ENCODE measurements at places on chromosomes 1 and 21. TPM values are rescaled to one million over a fixed set of nuclear protein-coding genes. Genes with fewer than 3 reads are reported as not detected.

DNA sequence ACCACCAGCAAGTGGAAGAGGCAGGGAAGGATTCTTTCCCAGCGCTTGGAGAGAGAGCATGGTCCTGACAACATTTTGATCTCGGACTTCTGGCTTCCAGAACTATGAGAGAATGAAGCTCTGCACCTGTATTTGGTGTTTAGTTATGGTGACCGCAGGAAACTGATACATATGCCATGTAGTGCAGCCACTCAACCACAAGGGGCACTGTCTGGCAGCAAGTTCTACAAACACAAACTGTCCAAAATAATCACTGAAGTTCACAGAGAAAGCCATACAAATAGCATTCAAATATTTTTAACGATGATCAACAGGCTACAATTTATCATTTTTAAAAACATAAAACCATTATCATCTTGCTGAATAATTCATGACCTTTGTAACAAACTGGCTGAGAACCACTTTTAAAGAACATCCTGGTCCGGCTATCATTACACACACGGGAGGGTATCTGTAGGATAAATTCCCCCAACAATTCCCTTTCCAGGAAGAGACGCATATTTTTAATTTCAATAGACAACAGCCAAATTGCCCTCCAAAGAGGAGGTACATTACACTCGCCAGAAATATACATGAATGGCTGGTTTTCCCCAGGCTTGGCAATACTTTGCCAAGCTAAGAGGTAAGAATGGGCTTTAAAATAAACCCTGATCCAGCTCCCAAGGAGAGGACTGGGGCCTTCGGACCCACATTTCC lies 9.2 kb upstream of the CBR3 start:
- peak; percentile 50 for DNase-seq

DNA sequence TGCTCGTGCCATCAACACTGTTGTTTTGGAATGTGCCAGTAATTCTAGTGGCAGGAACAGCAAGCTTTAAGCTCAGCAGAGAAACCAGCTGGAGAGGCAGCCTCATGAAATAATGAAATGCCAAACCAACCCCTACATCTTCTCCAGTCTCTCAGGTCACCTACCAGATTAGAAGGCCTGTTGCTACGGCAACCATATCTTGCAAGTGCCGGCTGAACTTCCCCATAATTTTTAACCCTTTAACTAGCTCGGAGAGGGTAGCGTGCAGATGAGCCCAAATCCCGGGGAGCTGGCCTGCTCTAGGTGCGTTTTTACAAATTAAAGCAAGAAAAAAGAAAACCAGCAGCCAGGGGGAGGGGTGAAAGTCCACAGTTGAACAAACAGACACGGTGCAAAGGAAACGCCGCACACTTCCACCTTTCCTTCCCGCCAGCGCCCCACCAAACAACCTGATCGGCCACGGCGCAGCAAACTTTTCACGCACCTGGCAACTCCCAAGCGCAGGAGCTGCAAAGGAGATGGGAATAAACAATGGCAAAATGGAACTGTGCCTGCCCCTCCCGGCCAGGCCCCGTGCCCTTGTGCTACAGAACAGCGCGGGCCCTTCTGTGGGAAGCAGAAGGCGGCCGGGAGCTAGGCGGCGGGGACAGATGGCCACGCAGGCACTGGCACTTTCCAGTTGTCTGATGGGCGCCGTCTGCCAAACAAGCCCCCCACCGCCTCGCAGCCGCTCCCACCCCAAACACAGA lies 50.1 kb downstream of the SSBP3 start:
- DNase-seq: no peak

- DNase-seq: no peak
Observed at GRCh38 chr1:43107664-43108063, 64.4 kb downstream of the EBNA1BP2 start.

- no peak for DNase-seq
Observed at GRCh38 chr1:1664941-1665814, 6.4 kb upstream of the CDK11B start.

- no peak for DNase-seq
Observed at GRCh38 chr1:12453400-12454343, 164.3 kb downstream of the DHRS3 start.

- DNase-seq: no peak
Observed at GRCh38 chr1:233143241-233143640, 152.3 kb downstream of the PCNX2 start.

Gene CYP2J2
- total RNA-seq: 116 TPM

GRCh38 chr1:86377341-86377740 lies 18.8 kb downstream of the ODF2L start:
- no peak for DNase-seq

GRCh38 chr1:42259059-42259738 lies 75.8 kb downstream of the FOXJ3 start:
- no peak for DNase-seq

GRCh38 chr1:153552335-153552734 lies 3.3 kb upstream of the S100A3 start:
- no peak for DNase-seq

GRCh38 chr1:34363915-34364314 lies 187.2 kb downstream of the C1orf94 start:
- DNase-seq: no peak

GRCh38 chr1:58811303-58811702 lies 27.5 kb upstream of the JUN start:
- no peak for DNase-seq

GRCh38 chr21:32233055-32233546 lies 45.7 kb downstream of the MIS18A start:
- DNase-seq: no peak

Gene TSPEAR
- total RNA-seq: 1.6 TPM

DNA sequence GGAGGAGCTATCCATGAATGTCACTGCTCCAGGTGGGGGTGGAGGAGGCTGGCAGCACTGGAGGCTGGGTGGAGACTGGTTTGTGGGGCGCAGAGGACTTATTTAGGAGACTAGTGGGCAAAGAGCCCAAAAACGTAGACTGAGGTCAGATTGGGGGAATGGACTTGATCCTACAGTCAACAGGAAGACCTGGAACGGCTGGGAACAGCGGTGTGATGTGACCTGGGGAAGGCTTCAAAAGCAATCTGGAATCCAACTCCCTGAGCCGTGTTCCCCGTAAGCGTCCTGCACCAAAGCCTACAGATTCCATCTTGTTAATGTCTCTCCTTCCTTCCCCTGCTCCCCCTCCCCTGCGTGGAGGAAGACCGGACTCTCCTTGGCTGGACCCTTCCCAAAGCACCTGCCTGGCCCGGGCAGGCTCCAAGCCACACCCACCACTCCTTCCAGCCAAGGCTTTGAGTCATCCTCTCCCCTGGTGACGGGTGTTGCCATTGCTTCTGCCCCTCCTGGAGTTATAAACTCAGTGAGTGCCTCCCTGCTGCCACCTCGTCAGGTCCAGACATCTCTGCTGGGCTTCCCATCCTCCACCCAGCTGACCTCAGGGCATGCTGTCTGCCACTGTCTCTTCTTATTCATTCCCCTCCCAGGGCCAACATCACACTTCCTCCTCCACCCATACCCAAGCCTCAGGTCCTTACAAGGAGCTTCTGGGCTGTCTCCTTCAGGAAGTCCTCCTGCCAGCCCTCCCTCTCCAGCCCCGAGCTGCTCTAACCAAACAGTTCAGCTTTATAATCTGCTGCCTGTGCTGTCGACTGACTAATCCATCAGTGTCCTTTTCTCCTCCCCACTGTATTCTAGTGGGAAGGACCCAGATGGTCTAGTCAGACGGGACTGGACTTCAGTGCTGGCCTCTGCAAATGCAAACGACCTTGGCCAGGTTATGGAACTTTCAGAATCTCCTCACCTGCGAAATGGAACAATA lies 1.6 kb upstream of the CLSTN1 start:
- peak; percentile 63 for DNase-seq

DNA sequence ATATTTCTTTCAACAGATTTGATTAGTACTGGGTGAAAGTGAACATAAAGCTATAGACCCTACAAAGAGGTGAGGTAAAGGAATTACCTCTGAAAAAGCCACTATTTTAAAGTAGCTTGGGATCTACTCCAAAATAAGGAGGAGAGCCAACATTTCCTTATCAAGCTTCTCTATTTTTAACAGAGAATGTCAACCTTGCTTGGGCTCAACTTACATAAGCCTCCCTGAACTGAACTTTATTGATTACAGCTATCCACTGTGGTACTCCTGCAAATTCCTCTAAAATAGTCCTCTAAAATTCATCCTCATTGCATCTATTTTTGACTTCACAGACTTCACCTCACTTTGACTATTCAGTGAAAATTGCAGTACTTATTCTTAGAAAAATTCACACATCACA lies 10.3 kb downstream of the ZNHIT6 start:
- no peak for DNase-seq

Gene TNN
- 0.76 TPM for total RNA-seq

- DNase-seq: no peak
Observed at GRCh38 chr1:13751458-13751871, 51.5 kb downstream of the PRDM2 start.

GRCh38 chr1:168751195-168751650 lies 22.2 kb upstream of the DPT start:
- DNase-seq: no peak

Gene TEDDM1
- total RNA-seq: not detected

GRCh38 chr1:63403386-63403785 lies 36.0 kb downstream of the ALG6 start:
- no peak for DNase-seq

DNA sequence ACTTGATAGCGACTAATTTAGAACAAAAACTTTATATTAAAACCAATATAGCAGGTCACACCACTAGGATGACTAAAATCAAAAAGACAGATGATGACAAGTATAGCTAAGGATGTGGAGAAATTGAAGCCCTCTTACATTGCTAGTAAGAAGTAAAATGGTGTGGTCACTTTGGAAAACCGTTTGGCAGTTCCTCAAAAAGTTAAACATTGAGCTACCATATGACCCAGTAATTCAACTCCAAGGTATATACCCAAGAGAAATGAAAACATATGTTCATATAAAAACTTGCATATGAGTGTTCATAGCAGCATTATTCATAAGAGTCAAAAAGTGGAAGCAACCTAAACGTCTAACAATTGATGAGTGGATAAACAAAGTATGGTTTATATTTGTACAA lies 13.0 kb upstream of the SERINC2 start:
- no peak for DNase-seq

Gene ASCL5
- not detected for total RNA-seq

GRCh38 chr1:52834798-52835197 lies 7.8 kb upstream of the ZYG11A start:
- no peak for DNase-seq

GRCh38 chr1:210347112-210347511 lies 18.4 kb downstream of the HHAT start:
- no peak for DNase-seq

Gene FCRL4
- not detected for total RNA-seq

DNA sequence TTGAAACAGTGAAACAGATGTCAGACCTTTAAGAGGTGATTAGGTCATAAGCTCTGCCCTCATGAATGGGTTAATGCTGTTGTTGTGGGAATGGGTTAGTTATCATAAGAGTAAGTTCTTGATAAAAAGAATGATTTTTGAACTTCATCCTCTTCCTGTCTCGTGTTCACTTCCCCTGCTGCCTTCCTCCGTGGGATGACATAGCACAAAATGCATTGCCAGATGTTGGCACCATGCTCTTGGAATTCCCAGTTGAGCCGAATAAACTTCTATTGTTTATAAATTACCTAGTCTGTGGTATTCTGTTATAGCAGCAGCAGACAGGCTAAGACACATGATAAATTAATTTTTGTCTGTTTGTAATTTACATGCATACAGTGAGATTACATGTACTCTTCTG lies 112.0 kb upstream of the LRRC7 start:
- DNase-seq: no peak

DNA sequence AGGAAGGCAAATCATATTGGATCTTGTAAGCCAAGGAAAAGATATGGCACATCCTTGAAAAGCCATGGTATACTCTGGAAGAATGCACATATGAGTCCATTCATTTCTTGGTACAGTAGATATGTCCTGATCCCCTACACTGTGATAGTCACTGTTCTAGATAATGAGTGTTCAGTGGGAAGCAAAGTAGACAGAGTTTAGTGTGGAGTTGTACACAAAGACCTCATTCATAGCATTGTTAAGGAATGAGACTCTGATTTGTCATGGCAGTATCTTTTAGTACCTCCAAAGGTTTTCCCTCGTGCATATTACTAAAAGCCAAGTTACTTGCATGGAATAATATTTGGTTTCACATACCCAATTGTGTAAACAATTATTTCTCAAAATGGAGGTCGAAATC lies 204.7 kb downstream of the NFIA start:
- no peak for DNase-seq

GRCh38 chr21:33855190-33855589 lies 60.4 kb downstream of the ATP5PO start:
- no peak for DNase-seq

GRCh38 chr1:235047331-235047871 lies 81.2 kb downstream of the TOMM20 start:
- peak; percentile 31 for DNase-seq

DNA sequence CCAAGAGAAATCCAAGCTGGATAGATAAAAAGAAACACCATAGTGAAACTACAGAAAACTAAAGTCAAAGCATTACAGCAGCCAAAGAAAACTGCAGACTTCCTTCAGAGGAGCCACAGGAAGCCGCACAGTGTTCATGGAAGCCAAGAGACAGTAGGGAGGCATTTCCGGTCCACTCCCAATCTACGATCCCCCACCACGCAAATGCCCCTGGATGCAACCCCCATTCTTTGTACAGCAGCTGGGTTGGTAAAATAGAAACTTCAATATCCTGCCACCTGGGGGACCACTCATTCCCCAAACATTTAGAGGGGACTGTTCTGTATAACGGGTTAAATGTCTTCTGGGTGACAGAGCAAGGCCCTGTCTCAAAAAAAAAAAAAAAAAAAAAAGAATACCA lies 43.9 kb upstream of the TSPEAR start:
- DNase-seq: no peak

Gene RHEX
- total RNA-seq: 1.8 TPM

Gene MRPL37
- 64.2 TPM for total RNA-seq

Gene TNNT2
- total RNA-seq: 4,860 TPM

GRCh38 chr1:193406901-193407300 lies 220.5 kb upstream of the B3GALT2 start:
- no peak for DNase-seq

Gene TMIGD3
- total RNA-seq: 4.0 TPM

DNA sequence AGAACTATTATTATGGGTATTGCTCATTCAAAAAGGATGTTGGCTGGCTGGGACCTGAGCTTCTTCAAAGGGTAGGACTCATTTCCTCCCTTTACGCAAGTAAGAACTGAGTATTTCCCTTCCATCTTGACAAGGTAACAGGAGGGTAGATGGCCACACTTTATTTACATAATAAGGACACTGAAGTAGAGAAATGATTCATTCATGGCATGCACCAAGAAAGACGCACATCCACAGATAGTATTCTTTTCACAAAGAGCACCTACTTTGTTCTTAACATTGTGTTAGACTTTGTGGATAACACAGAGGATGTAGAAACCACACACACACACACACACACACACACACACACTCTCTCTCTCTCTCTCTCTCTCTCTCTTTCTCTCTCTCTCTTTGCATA lies 82.9 kb downstream of the FAM78B start:
- no peak for DNase-seq
